ENCODE measurements at places on chromosomes 12 and 14.
A peak's percentile ranks its signal among the peaks of the same experiment; 100 is the strongest.

DNA sequence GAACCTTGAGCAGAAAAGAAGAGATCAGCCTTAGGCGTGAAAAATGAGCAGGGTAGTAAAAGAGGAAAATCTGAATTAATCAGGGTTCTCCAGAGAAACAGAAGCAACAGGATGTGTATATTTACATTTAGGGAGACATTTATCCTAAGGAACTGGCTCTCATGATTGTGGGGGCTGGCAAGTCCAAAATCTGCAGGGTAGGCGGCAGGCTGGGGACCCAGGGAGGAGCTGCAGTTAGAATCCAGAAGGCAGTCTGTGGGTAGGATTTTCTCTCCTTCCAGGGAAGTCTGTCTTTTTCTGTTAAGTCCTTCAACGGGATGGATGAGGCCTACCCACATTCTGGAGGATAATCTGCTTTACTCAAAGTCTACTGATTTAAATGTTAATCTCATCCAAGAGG lies 67.4 kb upstream of the OVCH1 start:
- DNase-seq: no peak

DNA sequence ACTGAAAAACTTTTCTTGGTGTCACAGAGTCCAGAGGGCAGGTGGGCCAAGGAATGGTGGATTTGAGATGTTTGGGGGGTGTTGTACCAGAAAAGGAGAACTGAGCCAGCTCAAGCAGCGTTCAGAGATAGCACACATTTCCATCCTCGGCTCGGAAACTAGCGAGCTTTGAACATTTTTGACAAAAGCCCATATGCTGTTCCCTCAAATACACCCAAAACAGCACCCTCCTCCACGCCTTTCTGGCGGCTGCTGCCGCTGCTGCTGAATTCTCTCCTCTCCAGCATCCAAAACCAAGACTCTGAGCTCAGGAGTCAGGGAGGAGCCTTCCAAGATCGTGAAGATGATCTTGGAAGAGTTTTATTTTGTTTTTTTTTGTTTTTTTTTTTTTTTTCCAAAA lies 961 bp downstream of the SRRM4 start:
- DNase-seq: no peak

GRCh38 chr12:92188517-92189188 lies 43.0 kb upstream of the BTG1 start:
- no peak for DNase-seq

DNA sequence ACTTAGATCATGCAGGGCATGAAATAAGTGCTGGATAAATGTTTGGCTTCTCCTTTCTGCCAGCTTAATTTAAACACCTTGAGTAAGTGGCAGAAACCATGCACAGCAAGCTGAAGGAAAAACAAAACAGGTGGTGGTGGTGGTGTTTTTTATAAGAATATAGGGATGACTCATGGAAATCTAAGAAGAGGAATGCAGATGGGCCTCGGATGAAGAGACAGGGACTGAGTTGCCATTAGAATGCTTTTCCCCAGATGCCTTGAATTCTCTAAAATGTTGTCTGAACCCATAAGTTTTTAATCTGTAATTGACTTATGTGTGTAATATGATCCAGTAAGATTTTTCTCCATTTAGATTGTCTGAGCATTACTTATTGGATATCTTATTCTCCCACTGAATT lies 93.1 kb upstream of the ZDHHC17 start:
- DNase-seq: no peak

DNA sequence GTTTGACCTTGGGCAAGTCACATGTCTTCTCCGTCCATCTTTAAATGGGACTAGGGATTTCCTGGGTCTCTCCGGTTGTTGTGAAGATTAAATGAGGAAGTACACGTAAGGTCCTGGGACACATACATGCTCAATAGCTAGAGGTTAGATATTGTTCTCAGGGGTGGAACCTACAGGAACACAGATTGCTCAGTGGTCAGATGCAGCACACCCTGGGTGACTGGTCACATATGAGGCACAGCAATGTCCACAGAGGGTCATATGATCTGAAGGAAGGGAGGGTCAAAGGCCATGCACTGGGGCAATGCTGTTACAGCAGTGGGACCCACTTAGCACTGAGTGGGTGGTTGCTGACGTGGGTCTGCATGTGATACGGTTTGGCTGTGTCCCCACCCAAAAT lies 11.4 kb upstream of the SLC8B1 start:
- no peak for DNase-seq

DNA sequence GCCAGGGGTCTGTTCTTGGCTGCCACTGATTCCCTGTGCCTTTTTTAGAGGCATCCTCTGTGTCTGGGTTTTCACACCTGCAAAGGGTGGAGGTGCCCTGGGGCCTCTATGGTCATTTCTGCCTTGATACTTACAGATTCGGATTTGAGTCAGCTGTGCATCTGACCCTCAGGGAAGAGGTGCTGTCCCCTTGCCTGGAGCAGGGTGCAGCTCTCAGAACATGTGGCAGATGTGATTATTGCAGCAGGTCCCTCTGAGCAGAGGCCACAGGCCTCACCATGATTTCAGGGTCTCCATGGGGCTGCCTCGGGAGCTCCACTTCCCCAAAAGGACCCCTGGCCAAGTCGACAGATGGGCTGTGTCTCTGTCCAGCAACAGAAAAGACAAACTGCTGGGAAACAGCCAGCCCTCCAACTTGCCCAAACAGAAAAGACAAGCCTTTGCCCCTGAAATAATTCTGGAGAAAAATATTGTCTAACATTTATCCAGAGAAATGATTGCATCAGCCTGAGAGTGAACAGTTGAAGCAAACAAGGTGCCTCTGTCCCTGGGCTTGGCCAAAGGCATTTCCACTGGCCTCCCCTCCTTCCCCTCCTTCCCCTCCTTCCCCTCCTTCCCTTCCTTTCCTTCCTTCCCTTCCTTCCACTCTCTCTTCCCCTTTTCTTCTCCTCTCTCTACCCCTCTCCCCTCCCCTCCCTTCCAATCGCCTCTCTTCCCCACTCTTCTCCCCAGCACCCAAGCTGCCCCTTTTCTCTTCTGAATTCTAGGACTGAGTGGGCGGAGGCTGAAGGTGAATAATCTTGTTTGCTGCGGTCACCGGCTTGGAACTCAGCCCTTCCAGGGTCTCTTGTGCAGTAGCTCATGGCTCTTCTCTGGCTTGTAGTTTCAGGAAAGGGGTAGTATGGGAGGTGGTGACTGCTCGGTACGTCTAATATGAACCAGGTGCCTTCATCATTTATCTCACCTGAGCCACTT lies 676 bp downstream of the SERPINA3 start:
- DNase-seq: no peak

GRCh38 chr14:20697273-20698017 lies 8.9 kb downstream of the ANG start:
- peak; percentile 46 for DNase-seq

GRCh38 chr12:126355346-126355745 lies 1290.1 kb downstream of the AACS start:
- DNase-seq: no peak

GRCh38 chr14:101736071-101736470 lies 25.4 kb upstream of the PPP2R5C start:
- DNase-seq: no peak

GRCh38 chr14:20499108-20499507 lies 6.2 kb upstream of the RNASE10 start:
- no peak for DNase-seq

- DNase-seq: no peak
Measured at GRCh38 chr14:68894123-68894522, 85.0 kb downstream of the ACTN1 start.

GRCh38 chr14:77059276-77059915 lies 30.9 kb upstream of the IRF2BPL start:
- no peak for DNase-seq

GRCh38 chr14:68172627-68173026 lies 353.0 kb downstream of the RAD51B start:
- no peak for DNase-seq

GRCh38 chr12:3046441-3047200 lies 30.6 kb upstream of the TSPAN9 start:
- DNase-seq: no peak

GRCh38 chr14:103593577-103593976 lies 30.8 kb downstream of the COA8 start:
- no peak for DNase-seq

Data from stimulated activated CD4-positive, alpha-beta T cell treated with anti-CD3 and anti-CD28 coated beads, Interleukin-12 subunit alpha, Interleukin-12 subunit beta, amount 100 ng/mL, for 4 hours (primary cell).